ENCODE measurements at places on chromosomes 1 and 21.

DNA sequence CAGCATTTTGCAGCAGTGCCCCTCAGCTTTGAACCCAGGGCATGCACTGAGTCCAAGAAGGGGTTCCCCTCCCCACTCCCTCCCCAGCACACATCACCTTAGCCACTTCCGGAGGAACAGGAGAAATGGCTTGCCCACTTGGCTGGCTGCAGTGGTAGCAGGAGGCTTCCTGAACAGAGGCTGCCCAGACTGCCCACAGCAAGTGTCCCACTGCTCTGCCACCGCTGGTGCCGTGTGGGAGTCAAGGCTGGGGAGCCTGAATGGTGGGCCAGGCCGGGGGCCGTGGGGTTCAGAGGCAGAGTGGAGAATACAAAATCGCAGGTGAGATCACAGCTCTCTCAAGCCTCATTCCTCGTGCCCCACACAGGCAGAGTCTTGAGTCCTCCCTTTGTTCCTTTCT lies 34.5 kb downstream of the CD247 start:
- no peak for DNase-seq

GRCh38 chr1:93766451-93766850 lies 84.8 kb upstream of the BCAR3 start:
- no peak for DNase-seq

- no peak for DNase-seq
Measured at GRCh38 chr1:88976235-88976634, 16.2 kb downstream of the KYAT3 start.

DNA sequence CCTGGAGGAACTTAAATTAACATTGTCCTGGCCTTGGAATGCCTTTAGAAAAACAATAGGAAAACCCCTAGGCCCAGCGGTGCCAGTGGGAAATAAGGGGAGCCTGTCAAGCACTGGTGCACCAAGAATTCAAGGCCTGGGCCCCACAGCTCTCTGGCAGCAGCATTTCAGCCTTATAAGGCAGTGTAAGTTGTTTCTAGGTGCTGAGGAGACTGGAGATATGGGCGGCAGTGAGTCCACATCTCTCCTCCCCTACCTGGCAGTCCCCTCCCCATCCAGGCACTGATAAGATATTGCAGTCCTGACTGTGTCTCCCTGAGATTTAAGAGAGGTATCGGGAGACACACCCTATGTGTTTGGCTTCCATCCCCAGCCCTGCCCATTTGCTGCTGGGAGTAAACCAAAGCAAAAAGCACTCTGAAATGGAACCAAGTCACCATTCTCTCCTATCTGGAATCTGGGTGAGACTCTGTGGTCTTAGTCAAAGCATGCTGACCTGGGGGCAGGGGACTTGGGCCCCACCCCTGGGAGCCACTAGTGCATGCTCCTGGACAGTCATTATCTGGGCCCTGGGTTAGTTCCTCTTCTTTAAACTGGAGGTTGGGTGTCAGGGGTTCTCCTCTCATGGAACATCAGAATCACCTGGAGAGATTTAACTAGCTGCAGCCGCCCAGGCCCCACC lies 30.5 kb downstream of the DEGS1 start:
- no peak for DNase-seq

GRCh38 chr21:14911351-14911750 lies 153.4 kb downstream of the NRIP1 start:
- DNase-seq: no peak

DNA sequence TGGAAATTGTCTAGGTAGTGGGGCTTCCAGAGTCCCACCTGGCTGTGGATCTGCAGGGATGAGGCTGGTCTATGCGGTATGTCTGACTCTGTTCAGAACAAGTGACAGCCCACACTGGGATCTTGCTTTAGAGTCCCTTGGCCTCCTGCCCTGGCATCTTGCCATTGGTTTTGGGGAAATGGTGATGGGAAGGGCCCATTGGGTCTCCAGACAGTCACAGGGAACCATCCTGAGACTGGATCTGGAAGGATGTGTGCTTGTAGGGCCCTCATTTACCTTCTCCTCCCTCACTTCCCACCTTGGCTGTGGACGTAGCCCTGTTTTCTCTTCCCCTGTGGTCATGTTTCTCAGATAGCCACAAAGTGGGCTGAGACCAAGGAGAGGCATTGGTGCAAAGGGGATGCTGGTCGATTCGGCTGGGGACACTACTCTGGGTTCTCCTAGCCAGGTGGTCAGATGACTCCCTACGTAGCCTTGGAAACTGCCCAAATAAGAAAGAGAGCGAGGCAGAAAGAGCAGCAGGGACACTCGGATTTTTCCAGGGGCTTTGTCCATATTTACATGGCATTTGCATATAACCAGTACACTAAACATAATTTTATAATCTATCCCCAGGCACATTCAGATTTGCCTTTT lies 15.1 kb downstream of the SOX13 start:
- no peak for DNase-seq

GRCh38 chr1:67919274-67920072 lies 86.2 kb upstream of the GNG12 start:
- no peak for DNase-seq

GRCh38 chr1:229098903-229099578 lies 171.9 kb upstream of the RAB4A start:
- no peak for DNase-seq

DNA sequence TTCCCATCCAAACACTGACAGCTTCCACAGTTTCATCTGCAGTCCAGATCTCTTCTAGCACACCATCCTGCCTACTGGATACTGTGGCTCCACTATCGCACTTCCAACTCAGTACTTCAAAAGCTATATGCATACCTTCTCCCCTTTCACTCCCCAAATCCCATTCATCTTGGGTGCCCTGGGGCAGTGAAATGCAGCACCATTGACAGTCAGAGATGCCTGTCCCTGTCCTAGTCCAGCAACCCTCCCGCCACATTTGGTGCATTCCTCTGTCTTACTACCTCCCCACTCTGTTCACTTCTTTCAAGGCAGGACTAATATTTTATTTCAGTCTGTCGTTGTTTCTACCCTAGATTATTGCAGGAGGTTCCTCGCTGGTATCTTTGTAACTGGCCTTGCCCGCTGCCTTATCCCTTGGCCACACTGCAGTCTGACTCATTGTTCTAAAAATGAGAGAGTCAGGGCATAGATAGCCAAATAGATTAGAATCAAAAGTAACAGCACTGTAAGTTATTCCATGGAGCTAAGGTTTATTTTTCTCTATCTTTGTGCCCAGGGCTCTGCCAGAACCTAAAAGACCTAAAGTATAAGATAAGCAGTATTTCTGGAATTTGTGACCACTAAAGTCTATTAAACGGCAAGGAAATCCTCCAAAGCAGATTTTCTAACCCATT lies 96.7 kb downstream of the ESRRG start:
- no peak for DNase-seq

- DNase-seq: no peak
Measured at GRCh38 chr1:17230106-17230505, 18.8 kb upstream of the PADI3 start.

GRCh38 chr1:43509007-43509739 lies 21.5 kb upstream of the PTPRF start:
- DNase-seq: no peak

GRCh38 chr1:227887697-227888403 lies 59.9 kb downstream of the WNT9A start:
- no peak for DNase-seq

- DNase-seq: no peak
Measured at GRCh38 chr1:25167269-25168192, 64.8 kb downstream of the SYF2 start.

DNA sequence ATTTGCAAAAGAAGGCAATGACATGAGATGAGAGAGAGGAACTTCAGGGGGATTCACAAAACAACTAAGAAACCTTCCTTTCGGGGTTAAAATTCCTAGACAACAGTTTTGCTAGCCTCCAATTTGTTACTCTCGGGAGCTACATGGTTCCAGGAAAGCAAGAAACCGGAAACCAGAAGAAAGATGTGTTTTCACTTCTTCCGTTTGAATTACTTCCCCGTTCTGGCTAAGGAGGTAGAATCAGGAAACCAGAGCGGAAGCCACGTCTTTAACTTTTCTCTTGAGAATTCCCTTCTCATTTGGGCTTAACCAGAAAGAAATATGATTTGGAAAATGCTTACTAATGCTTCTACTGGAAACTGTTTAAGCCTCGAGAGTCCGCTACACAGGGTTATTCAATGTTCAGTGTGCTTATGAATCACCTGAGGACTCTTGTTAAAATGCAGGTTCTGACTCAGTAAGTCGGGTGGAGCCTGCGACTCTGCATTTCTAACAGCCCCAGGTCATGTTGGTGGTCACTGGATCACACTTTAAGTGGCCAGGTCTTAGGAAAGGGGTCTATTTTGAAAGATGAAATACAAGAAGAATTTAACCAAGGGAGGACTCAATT lies 43.5 kb upstream of the MCOLN3 start:
- DNase-seq: no peak

DNA sequence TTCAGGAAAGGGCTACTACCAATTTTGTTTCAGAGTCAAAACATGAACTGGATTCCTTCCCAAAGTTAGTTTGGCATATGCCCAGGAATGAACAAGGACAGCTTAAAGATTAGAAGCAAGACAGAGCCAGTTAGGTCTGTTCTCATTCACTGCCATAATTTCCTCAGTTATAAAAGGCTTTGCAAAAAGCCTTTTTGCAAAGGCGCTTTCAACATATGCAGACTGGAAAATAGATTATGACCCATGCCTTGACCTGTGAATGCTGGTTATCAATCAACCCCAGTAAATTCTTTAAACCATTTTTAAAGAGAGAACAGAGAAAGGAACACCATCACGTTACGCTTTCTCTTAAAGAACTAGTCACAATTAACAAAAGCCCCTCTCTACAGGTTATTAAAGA lies 1.7 kb upstream of the FRRS1 start:
- DNase-seq: no peak

GRCh38 chr1:15946571-15947381 lies 29.1 kb downstream of the ZBTB17 start:
- no peak for DNase-seq

DNA sequence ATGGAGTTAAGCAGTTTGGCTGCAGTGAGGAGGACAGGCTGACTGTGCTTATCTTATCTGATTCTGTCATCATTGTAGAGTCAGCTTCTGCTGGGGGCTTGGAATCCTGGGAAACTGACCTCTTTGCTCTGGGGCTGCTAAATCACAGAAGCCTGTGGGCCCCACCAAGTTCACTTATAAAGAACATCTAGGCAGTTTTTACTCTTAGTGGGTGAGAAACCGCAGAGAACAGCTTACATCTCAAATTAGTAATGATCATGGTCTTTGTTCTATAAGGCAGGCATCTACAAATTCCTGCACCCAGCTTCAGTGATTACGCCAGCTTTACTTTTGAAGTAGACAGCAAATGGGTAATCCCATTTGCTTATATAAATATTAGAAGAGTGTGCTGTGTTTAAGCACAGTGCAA lies 75.7 kb downstream of the ZC3H11B start:
- no peak for DNase-seq

GRCh38 chr1:213120961-213121360 lies 69.9 kb downstream of the RPS6KC1 start:
- DNase-seq: no peak

DNA sequence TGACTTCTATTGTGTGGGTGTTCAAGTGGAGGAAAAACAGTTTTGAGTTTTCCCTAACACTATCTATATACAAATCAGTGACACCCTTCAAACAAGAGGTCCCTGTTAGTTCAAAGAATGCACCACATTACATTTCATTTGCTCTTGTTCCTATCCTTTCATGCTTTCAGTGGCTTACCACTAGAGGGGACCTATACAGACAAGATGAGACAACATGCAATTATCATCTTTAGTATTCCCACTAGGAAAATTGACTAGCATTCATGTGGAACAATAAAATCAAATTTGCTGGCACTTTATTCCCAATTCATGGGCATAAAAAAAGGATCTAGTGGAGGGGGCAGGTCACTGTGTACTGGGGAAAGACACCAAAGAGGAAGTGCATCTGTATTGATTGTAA lies 13.3 kb upstream of the SIPA1L2 start:
- no peak for DNase-seq

DNA sequence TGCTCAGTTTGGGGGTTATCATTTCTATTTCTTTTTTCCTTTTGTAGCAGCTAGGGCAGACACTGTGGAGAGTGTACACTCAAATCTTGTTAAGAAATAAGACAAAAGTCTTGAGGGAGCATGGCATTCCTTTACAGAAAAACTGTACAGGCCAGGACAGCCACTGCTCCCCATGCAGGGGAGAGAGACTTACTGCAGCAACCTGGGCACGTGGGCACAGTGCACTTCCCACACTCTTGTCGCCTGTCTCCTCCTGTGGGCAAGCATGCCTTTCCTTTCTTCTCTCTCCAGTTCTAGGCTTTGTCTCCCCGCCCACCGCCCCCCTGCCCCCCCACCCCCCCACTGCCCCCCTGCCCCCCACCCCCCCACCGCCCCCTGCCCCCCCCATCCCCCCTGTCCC lies 51.9 kb downstream of the PHC2 start:
- no peak for DNase-seq

DNA sequence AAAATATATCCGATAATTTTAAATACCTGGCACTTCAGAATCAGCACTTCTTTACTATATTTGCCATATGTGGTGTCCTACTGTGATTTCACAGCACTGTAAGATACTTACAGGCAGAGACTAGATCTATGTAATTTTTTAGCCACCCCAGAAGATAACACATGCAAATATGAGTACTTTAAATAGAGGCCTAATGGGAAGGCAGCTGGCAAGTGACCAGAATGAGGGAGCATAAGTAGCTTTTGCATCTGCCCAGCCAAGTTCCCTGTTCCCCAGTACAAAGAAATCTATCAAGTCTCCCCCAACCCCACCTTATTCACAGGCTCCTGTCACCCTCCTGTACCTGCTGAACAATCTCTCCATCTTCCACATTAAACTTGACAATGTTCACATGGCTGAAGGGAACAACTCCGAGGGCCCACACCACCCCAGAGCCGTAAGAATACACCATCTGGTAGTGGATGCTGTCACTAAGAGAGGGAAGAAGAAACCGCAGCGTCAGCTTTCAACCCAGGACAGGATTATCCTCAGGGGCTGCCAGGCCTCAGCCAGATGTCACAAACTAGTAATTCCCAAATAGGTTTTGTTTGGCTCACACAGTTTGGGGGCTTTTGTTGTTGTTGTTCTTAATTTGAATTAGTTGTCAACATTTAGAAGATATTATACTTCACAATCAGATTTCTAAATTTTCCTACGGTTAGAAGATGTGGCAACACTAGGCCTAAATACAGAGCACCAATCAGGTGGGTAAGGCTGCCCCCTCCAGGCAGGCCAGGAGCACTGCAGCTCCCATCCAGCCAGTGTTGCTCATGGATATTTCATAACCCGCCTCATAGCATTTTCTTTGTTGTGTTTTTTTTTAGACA lies 10.4 kb downstream of the EMC1 start:
- no peak for DNase-seq

- no peak for DNase-seq
Measured at GRCh38 chr1:228996281-228996680, 261.0 kb downstream of the RHOU start.

GRCh38 chr21:45297329-45297728 lies 9.6 kb upstream of the POFUT2 start:
- no peak for DNase-seq

DNA sequence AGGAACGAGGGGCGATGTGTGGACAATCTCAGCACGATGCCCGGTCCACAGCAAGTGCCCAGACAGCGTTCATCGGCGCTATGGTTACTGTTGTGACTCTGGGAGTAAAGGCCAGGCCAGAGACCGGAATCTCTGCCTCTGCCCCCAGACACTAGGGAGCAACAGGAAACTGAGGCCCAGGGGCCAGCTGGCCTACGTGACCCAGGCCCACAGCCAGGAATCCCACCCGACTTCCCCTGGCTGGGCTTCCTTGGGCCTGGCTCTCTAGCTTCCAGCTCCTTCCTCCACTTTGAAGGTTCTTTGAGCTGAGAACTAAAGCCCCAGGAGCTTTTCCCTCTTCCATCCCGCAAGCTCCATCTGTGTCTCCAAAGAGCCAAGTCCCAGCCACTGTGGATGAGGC lies 4.6 kb downstream of the LRP8 start:
- DNase-seq: no peak

Data from NCI-H1417 treated with DMSO at 0.1 percent for 48 hours (cell line).